ENCODE measurements at places on chromosomes 1 and 21.
A peak's percentile ranks its signal among the peaks of the same experiment; 100 is the strongest.

DNA sequence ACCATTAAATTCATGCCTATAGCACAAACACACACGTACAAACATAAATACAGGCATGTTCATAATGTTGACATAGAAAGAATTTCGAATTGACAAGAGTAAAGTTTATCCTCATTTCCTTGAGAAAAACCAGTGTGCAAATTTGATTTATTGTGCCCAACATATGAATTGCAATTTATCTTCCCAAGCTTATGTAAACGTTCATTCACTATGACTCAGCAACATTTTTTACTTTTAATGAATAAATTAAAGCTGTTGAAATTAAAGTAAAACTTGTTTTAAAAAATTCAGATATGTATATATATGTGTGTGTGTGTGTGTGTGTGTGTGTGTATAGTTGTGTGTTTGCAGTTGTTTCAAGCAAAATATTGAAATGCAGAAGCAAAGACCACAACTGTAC is 1067.9 kb downstream of the BRINP3 start:
- no peak for DNase-seq

DNA sequence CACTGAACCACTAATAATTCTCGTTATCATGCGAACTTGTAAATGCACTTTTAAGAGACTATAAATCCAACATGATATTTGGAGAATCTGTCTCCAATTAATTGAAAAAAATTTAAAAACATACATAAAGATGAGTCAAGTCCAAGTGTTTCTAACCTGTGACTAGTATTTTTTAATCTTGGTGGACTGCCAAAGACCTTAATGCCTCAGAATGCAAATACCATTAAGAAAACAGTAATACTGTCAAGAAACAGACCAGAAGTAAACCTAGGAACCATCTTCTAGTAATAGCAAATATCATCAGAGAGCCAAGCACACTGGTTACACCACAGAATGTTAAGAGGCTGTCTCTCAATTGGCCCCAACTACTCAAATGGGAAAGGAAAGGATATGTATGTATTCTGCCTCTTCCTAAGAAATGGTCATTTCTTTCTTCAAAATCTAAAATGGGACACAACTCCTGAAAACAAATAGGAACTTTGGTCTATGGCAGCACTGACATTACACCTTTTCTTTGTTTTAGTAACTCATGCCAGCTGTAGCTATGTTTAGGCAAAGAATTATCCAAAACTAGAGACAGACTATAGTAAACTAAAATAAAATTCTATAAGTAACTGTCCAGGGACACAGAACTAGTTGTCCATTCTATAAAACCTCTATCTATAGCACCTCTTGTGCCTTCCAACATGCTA is 15.8 kb downstream of the SCYL3 start:
- peak; percentile 82 for DNase-seq

DNA sequence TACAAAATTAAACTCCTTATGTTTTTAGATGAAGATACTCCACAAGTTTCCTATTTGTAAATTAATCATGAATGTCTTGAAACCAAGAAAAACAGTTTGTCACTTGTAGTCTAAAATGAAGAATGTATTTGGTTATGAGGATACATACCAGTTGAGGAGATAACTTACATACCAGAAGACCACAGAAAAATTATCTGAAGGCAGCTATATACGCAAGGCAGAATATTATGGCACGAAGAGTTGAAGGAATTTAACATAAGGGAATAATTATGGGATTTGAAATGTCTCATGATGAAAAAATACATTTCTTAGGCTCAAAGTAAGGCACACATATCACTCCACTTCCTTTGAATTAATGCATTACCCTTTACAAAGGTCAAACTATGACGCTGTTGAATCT is 73.3 kb downstream of the IFI44 start:
- DNase-seq: peak; percentile 72

GRCh38 chr1:208172423-208173145 is 71.6 kb downstream of the PLXNA2 start:
- peak; percentile 41 for DNase-seq

GRCh38 chr1:38097284-38097898 is 50.8 kb upstream of the POU3F1 start:
- DNase-seq: no peak

GRCh38 chr1:22449636-22450035 is 2.0 kb upstream of the ZBTB40 start:
- DNase-seq: no peak

GRCh38 chr21:17711896-17712295 is 99.2 kb upstream of the BTG3 start:
- peak; percentile 23 for DNase-seq

DNA sequence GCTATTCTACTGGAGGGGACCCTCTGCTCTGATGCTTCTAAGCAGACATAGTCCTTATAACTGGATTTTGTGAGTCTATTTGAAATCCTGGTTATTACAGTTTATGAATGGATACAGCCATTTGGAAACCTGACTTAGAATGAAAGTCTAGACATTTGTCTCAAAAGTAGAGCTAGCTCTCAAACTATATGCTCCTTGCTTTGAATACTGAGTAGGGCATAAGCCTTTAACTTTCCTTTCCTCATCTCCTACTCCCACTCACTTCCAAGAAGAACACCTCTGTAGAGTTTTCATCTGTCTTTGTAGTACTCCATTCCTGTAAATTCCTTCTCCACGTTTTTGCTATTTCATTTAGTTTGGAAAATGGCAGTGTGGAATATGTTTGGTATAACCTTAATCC is 9.0 kb upstream of the ARID1A start:
- peak; percentile 42 for DNase-seq

GRCh38 chr1:197705941-197706340 is 69.3 kb downstream of the DENND1B start:
- no peak for DNase-seq

GRCh38 chr1:221778125-221778524 is 36.2 kb upstream of the DUSP10 start:
- no peak for DNase-seq

DNA sequence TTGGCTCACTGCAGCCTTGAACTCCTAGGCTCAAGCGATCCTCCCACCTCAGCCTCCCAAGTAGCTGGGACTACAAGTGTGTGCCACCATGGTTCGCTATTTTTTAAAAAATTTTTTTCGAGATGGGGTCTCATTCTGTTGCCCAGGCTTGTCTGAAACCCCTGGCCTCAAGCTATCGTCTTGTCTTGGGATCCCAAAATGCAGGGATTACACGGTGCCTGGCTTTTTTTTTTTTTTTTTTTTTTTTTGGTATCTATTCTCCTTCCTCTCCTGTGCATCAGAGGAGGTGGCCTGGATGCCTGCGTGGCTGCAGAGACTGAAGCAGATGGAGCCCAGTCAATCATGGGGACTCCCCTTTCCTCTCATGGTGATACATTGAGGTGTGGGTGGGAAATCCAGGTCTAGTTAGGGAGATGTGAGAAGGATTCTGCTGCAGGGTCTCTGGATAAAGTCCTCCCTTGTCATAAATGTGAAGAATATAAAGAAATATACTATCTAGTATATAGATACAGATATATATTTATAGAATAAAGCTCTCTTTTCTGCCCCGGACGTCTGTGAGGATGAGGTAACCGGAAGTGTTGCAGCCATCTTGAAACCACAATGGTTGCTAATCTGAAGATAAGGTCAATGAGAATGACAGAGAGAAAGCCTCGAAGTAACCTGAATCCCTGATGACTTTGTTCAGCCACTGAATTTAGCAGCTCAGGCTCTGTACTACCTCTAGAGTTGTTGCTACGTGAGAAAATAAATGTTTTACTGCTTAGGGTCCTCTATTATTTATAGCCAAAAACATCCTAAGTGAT is 19.5 kb upstream of the RGSL1 start:
- DNase-seq: peak; percentile 36

DNA sequence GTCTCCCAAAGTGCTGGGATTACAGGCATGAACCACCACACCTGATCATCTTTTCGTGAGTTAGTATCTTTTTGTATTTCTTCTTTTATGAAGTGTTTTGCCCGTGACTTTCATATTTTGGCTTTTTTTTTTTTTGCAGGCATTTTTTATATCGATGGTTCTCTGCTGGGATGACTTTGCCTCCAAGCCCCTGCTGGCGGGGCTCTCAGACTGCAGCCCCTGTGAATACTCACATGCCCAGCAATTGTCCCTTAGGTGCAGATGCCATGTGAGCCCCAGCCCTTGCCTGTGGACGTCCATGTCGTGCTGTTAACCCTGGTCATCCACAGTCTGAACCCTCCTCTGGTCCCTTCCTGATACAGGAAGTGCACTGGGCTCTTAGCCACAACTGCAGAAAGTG is 21.7 kb downstream of the CRYAA start:
- no peak for DNase-seq

DNA sequence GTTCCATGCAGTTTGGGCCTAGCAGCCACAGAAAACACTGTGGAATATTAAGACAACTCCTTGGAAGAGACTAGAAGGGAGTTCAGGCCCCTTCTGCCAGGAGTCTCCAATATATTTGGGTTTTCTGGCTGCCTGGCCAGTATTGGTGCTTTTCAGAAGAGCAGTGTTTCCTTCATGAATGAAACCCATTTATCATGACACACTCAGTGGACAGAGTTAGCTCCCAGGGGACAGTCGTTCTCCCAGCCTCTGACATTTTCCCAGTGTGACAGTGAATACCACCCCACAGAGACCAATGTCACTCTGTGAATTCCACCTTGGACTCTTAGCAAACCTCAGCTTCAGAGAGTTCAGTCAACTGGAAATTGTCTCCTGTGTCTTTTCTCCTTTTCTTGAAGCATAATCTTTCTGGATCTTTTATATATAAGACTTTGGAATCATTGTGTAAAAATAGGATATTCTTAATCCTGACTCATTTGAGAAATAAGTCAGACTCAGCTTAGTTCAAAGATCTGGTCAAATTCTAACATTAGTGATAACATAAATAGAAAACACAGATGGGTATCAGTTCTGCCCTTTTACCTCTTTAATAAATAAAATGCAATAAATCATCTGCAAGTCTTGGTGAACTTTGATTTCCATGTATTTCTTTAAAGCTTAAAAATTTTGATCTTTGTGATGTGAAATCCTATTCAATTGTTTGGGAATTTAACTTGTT is 40.4 kb downstream of the GNG12 start:
- no peak for DNase-seq

DNA sequence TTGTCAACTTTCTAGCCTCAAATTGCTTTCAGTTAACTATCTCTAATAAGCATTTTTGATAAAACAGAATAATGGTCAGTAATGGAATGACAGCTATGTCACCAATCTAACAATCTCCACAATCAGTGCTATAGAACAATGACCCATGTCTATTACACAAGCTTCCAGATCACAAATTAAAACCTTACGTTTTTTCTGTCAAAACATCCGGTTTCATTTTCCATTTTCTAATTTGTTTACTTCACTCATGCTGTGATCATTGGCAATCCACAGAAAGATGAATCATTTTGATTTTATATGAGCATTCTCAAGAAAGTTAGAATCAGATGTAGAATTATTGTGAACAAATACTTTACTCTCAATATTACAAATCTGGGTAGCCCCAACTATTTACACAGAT is 80.3 kb downstream of the KCNT2 start:
- peak; percentile 58 for DNase-seq

DNA sequence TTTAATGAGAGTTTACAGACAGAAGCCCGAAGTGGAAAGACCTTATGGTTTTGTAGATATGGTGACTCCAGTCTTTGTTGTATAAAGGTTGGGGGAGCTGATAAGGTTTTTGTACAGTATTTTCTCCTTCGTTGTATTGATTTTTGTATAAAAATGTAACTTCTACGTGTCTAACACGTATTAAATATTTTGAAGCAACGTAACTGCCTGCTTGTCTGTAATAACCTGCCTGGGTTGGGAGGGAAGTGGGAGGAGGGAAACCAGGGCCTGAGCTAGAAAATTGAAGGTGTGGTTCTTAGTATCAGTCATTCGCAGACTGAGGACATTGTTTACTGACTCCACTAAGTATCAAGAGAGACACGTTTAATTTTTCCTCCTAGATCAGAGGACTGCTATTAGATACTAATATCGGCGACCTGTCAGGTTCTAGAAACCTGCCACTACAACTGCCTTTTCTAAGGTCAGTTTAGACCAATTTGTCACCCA is 2.2 kb downstream of the IER5 start:
- peak; percentile 48 for DNase-seq

DNA sequence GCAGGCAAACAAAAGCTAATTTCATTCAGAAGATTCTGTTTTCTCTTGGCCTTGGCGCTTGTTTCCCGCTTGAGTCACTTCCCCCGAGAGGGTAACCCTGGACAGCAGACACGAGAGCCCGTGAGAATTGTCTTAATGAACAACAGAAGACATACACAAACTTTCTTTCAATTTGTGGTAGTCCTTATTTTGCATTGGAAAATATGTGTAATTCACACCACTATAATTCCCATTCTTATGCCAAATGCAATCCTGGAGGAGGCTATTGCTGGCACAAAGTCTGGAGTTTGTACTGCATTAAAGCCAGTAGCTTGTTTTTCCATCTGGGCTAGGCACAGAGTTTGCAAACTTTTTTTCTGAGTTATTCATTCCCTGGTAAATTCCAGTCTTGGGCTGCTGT is 109.8 kb upstream of the IVNS1ABP start:
- DNase-seq: peak; percentile 49

DNA sequence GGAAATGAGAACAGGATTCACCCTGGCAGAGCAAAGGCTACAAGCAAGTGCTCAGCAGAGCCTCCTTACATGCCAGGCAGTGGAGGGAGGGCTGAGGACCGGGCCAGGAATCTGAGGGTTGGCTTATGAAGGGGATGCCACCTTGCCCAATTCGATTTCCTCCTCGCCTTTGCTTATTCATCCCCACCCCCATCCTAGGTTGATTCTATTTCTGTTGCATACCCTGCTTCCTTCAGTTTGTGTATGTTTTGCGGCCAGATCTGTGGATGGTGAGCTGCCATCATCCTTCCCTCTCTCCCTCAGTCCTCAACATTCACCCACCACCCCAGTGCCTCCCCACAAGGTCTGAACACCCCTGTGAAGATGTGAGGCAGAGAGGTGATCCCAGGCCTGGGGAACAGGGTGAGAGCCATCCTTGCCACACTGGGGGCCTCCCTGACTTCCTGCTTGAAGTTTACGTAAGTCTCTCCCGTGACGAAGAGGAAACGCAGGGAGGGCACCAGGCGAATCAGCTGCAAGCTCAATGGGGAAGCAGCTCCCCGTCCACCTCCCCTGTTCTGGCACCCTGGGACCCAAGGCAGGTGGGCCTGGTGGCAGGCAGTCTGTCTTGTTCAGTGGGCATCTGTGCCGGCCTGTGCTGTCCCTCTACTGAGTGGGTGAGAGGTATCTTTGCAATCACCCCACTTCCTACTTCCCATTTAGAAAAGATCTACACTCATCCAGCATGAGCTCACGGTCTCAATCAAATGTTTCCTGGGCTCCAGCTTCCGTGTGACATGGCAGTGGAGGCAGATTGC is 50.6 kb upstream of the CNTN2 start:
- DNase-seq: no peak

DNA sequence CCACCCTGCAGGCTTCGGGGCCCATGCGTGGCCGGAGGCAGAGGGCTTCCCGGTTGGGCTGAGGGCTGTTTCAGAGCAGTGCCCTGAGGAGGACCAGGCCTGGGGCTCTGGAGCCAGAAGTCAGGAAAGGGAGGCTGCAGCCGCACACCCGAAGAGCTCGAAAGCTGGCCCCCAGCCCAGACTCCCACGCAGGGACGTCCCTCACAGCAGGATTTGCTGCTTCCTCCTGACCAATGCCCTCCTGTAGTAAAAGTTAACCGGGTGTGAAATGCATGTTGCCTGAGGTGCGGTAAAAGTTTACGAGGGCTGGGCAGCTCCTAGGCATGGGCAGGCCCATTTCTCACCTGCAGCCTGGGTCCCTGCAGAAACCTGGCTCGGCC is 101.5 kb upstream of the ARHGEF16 start:
- DNase-seq: peak; percentile 54

Measured in iris pigment epithelial cell (primary cell).